ENCODE measurements at places on chromosomes 3 and 15.

DNA sequence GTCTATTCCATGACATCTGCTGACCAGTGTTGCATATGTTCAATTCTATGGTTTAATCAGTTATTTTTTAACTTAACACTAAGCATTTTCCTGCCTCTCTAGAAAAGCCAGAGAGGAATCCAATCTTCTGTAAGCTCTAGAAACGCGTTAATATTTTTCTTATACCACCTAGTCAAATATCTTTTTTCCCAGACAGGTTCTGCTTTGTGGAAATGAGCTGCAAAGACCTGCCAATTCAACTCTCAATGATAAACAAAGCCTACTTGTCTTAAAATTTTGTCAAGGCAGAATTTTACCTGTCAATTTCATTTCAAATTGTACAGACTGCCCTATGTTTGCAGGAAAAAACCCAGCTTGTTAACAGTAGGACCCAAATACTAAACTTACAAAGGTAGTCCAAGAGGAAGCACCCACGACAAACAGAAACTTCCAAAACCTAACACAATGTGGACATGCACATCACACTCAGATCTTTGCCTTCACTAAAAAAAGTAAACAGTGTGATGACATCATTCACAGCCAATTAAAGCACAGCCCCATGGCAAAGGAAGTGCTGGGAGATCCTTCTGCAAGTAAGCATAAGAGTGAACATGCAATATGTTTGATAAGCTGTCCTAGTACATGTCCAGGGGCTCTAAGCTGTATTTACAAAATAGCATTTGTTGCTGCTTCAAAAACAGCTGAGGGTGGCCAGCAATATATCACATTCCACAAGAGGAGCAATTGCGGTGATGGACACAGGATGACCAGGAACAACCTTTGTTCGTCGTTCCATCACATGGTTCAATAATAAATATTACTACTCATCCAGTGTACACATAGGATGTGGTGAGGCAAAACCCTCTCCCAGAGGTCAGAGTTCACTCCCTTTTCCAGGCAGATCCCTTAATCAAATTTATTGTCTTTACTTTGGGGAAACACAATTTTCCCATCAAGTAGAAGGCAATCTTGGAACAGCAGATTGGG is 139.4 kb upstream of the TSC22D2 start:
- no peak for DNase-seq

DNA sequence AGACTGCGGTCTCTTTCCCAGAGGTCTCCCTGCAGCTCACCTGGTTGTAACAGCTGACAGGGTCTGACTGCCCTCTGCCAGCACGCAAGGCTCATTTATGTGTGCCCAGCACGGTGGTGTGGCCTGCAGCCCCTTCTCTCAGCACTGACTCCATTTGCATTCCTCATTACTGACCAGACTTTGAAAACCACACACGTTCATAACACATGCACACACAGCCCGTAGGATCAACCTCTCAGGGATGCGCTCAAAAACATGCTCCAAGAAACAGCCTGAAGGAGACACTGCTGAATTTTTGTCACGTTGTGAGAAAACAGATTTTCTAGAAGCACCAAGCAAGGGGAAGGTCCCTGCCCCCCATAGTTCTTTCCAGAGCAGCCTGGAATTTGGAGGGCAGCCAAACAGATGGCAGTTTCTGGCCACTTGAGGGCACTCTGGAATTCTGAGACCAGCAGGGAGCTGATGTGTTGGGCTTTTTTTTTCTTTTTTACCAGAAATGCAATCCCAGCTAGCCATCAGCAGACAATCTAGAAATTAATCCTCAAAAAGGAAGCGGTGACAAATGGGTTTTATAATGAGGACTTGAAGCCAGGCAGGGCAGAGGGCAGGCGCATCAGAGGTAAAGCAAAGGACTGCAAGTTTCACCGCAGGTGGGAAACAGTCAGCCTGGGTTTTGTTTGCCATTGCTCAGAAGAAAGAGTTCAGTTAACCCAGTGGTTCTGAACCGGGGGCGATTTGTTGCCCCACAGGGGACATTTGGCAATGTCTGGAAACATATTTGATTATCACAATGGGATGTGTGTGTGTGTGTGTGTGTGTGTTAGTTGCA is 170.5 kb upstream of the PROK2 start:
- DNase-seq, result peak; percentile 3

DNA sequence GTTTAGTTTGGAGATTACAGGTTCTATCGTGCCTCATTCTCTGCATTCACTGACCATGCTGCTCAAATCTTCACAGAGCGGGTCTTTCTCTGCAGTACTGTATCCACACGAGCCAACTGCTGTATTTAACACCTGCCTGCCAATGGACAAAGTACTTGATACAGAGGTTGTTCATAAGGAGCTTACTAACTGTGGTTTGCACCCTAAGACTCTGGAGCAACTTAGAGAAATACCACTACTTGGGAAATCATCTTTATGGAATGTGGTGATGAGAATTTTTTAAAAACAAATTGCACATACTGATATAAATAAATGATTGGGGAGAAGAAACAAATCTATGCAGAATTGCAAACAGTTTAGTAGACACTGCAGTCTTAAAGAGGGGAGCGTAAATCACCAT is 90.0 kb downstream of the PPP2R3A start:
- no peak for DNase-seq

- DNase-seq, result no peak
Observed at GRCh38 chr15:47887241-47887800, 170.0 kb downstream of the SEMA6D start.

DNA sequence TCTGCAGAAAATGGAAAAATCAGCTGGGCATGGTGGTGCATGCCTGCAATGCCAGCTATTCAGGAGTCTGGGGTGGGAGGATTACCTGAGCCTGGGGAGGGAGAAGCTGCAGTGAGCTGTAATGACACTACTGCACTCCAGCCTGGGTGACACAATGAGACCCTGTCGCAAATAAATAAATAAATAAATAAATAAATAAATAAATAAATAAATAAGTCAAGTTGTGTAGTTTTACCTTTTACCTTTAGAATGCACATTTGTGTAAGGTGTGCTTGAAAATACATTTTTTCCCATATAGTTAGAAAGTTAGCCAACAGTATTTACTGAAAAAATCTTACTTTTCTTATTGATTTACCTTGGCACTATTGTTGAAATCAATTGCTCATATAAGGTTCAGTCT is 515.6 kb downstream of the NAALADL2 start:
- DNase-seq, result no peak
